ENCODE measurements at places on chromosomes 16 and 17.

DNA sequence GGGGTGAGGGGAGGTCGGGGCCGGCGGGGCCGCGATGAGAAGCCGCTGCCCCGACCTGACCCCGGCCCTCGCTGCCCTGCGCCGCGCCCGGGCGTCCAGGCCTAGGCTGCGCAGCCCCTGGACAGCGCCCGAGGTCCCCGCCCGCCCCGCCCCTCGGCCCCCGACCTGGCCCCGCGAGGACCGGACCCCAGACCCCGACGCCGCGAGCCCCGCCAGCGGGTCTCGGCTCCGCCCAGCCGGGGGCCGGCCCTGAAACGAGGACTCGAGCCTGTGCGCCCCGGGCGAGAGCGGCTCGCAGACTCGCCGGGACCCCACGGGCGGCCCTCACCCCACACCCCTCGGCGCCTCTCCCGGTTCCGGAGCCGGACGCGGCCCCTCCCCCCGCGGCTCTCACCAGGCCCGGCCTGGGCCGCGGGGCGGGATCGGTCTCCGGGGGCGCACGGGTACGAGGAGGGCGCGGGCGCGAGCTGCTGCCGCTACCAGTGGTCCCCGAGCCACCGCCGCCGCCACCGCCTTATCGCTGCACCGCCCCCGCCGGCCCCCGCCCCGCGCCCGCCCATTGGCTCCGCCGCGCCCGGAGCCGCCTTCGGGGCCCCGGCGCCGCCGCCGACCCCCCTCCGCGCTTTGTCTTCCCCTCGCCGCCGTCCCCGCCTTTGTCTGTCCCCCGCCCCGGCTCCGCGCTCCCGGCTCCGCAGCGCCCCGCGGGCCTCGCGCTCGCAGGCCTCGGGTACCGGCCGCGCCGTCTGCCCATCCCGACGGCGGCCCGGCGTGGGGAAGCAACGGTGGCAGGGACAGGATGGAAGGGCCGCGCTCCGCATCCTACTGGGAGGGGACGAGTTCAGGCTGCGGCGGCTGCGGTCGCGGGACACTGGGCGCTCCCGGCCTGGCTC lies at the start of gene LIMD2:
Gene LIMD2 (minus strand): TSS at position 488 of the 890 bp plus-strand sequence. CDS start 827 bp downstream, outside the sequence.
- no peak for DNase-seq

DNA sequence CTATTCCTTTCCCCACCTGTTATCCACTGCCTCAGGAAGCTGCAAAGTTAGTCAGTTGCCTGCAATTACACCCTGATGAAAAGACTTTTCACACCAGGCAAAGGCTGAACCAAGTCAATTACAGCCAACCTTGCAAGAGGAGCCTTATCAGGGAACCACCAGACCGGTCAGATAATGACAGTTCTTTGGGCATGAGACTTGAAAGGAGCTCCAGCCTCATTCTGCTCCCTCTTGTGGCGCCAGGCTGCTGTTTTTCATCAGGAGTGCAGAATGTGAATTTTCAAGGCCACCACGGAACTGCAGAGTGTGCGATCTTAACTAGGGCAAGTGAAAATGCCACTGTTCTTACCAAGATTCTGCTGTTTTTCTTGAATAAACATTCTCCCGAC lies 22.5 kb downstream of the DNAI2 start:
- no peak for DNase-seq

- no peak for DNase-seq
Observed at GRCh38 chr16:48408688-48409087, 23.5 kb upstream of the SIAH1 start.

- DNase-seq, result no peak
Observed at GRCh38 chr17:67466251-67466796, 89.2 kb downstream of the PITPNC1 start.

GRCh38 chr17:58325289-58325726 lies 3.3 kb downstream of the TSPOAP1 start:
- DNase-seq, result no peak

DNA sequence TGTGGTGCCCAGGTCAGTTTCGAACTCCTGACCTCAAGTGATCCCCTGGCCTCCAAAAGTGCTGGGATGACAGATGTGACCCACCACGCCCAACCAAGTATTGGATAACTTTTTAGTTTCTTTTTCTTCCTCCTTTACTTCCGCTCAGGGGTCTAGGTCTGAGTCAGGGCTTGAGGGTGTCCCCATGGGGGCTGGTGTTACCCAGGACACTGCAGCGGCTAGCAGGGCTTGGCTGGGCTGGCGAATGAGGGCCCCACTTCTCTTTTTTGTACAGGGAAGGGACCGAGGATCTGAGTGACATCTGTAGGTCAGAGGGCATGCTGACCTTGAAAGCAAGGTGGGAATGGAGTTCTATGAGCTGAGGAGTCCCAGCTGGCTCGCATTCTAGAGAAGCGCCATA lies 24.9 kb downstream of the RAB11FIP3 start:
- DNase-seq, result no peak

DNA sequence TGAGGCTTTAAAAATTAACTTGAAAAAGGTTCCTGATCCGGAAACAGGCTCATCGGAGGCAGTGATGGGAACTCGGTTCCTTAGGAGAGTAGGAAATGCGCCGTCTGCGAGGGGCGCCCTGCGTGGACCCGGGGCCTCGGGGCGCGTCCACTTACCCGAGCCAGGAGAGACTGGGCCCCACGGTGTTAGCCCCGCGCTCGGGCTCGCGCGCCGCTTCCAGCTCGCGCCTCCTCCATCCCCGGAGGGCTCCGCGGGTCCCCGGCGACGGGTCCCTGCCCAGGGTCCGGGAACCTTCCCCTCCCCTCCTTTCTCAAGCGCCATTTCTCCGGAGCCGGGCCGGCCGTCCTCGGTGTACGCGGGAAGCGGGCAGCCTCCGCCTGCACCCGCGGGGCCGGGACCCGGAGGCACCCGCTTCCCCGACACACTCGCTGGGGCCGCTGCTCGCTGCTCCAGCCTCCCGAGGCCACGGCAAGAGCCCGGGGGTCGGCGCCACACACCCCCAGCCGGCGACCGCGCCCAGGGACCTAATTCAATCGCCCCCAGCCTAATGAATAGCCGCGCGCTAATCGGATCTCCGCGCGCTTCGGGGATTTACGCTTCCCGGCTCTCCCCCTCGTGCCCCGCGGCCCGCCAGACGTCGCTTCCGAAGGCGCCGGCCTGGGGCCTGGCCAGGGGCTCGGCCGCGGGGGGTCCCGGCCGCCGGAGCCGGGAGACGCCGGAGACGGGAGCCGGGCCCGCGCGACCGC lies 2.2 kb upstream of the BAHCC1 start:
- DNase-seq, result no peak

DNA sequence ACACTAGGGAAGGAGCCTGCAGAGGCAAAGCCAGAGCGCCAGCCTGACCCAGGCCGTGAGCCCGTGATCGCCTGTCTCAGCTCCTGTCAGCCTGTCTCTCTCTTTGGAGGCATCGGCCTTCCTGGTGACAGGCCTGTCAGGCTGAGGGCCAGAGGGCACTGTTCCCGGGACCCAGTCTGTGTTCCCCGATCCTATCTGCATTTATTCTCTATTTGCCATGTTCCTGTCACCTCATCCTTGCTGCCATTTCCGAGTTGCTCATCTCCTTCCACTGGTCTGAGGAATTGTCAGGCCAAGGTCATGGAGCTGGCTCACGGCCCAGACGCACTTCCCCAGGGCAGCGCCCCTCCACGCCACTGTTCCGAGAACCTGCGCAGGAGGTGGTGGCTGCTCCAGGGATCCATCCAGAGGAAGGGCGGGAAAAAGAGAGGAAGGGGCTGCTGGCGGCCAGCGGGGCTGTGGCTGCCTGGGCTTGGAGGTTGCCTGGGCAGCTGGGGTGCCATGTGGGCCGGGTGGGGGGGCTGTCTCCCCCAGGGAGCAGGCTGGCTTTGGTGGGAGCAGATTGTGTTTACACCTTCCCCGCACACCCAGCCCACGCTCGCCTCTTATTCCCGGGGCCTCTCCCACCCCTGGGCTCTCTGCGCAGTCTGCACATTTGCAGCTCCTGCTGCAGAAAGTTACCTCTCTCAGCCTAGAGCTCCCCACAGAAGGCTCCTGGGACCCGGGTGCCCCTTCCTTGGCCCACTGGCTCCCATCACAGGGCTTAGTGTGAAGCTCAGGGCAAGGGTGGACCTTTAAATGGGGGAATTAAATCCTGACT lies 4.9 kb downstream of the PRCD start:
- DNase-seq, result no peak

DNA sequence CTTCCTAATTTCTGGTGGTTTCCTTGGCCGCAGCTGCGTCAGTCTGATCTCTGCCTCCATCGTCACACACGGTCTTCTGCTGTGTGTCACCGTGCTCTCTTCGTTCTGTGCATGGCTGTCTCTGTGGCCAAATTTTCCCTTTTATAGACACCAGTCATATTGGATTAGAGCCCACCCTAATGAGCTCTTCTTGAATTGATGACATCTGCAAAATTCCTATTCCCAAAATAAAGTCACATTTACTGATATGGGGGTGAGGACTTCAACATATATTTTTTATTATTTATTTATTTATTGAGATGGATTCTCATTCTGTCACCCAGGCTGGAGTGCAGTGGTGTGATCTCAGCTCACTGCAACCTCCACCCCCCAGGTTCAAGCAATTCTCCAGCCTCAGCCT lies 38.4 kb downstream of the GINS3 start:
- no peak for DNase-seq

- no peak for DNase-seq
Observed at GRCh38 chr17:44595216-44595775, 38.0 kb downstream of the FZD2 start.

DNA sequence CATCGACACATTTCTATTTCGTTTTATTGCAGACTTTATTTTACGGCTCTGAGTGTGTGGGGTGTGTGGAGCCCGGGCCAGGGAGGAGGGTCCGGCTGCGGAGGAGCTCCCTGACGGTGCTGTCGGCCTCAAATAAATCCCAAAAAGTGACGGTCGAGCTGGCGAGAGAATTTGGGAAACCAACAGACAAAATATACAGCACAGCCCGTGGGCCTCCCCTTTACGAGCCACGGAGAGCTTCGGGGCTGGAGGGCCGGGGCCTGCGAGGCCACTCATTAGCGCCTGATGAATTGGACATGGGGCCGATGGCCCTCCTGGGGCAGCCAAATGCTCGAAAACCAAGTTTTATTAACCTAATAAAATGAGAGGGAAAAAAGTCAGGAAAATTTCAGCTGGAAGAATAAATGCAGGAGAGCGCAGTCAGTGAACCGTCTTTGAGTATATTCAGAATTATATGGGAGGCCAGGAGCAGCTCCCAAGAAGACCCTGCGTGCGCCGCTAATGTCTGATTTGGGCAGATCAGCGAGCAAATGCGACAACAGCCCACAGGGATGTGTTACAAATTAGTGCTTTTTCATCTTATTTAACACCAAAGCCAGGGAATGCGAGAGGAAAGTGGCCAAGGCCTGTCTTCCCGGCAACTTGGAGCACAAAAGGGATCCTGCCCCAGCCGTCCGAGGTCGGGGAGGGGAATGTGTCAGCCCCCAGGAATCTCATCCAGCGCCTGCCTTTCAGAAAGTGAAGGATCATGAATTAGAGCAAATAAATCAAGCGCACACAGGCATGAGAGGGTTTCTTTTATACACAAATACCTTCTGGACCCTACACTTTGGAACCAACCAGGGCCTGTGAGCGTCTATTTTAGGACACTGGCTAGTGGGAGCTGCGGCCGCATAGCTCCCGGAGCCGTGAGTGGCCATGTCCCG lies 249.1 kb downstream of the C16orf95 start:
- no peak for DNase-seq

DNA sequence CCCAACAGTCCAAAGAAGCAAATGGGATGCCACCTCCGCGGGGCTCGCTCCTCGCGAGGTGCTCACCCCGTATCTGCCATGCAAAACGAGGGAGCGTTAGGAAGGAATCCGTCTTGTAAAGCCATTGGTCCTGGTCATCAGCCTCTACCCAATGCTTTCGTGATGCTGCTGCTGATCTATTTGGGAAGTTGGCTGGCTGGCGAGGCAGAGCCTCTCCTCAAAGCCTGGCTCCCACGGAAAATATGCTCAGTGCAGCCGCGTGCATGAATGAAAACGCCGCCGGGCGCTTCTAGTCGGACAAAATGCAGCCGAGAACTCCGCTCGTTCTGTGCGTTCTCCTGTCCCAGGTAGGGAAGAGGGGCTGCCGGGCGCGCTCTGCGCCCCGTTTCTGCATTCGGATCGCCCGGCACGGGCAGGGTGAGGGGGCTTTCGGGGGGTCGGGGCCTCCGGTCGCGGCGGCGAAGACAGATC lies at the start of gene CDH13:
Gene CDH13 (plus strand): TSS at position 179 of the 471 bp plus-strand sequence.
- DNase-seq, result no peak

GRCh38 chr17:385178-385835 lies 32.7 kb upstream of the RPH3AL start:
- no peak for DNase-seq

DNA sequence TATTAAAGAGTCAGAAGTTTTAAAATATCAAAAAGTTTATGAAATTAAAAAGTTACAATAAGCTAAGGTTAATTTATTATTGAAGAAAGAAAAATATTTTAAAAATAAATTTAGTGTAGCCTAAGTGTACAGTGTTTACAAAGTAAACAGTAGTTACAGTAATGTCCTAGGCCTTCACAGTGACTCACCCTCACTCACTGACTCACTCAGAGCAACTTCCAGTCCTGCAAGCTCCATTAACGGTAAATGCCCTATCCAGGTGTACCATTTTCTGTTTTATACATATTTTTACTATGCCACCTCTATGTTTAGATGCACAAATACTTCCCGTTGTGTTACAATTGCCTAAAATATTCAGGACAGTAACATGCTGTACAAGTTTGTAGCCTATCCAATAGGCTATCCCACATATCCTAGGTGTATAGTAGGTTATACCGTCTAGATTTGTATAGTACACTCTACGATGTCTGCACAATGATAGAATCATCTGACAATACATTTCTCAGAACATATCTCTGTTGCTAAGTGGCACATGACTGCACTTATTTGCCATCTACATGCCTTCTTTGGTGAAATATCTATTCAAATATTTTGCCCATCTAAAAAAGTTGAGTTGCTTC lies 67.2 kb upstream of the WSB1 start:
- DNase-seq, result no peak

DNA sequence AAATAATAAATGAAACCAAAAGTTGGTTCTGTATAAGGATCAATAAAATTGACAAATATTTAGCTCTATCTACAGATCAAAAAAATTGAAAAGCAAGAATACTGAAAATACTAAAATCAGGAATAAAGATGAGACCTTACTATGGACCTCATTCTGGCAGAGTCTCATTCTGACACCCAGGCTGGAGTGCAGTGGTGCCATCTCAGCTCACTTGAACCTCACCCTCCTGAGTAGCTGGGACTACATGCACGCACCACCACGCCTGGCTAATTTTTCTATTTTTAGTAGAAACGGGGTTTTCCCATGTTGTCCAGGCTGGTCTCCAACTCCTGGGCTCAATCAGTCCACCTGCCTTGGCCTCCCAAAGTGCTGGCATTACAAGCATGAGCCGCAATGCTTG lies 22.0 kb upstream of the KREMEN2 start:
- DNase-seq, result no peak
